ENCODE measurements at places on chromosomes 1 and 21.

DNA sequence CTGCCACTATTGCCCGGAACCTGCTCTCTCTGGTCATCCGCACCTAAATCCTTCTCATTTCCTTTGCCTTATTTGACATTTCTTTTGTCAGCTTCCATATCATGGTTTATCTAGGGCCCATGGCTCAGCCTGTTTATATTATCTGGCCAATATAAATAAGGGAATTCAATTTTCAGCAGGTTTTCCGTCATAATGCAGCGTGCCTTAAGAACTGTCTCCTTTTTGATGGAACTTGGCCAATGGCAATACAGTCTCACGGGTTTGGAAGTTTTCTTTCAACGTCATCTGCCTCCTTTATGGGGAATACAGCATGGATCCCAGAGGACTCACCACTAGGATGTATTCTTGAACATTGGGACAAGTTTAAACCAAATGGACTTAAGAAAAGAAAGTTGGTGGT, 77.8 kb upstream of the KIAA0040 start:
- no peak for DNase-seq

DNA sequence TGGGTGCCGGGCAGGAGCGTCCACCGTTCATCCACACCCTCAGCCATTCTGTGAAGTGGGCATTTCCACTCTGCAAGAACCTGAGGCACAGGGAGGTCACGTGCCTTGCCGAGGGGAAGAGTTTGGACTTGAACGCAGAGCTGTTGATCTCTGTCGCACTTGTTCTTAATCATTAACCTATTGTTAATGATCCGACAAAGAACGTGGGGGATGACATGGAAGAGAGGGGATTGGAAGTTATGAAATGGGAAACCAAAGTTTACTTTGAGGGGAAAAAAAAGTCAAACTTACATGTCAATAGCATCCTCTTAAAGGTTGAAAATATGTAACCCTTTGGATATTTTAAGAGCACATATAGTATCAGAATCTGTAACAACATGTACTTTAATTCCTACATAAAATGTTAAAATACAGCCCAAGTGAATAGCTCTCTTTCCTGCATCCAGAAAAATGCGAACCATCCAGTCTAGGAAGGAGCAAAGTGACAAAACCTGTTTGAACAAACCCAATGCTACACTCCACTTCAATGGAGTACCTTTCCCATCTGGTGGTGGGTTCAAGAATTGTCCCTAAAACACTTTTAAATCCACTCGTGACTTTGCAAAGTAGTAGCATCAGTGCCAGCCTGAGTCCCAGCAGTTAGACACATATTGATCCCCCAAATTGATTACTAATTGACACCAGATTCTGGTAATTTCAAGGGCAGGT, 75.5 kb downstream of the SETD4 start:
- no peak for DNase-seq

- DNase-seq: no peak
Measured at GRCh38 chr1:156768610-156769295, 1.4 kb downstream of the PRCC start.

DNA sequence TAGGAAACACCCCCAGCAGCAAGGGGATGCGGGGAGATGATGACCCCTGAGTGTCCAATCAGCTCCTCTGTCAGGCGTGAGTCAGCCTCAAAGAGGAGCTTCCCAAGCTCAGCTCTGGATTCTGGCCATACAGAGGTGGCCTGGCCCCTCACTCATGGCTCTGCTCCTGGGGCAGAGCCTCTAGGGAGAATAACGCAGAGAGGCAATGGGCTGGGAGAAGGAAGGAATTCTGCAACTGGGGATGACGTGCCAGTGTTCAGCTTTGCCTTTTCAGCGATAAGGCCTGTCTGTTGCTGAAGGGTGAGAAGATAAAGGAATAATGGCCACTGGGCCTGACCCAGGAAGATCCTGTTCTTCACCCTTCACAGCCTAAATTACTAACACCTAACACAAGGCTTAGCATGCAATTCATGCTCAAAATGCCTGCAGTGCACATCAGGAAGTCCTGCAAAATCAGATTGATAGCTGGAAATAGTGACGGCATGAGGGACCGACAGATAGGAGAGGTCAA, 92.2 kb downstream of the TBX19 start:
- DNase-seq: no peak

GRCh38 chr1:229088711-229089110, 182.2 kb upstream of the RAB4A start:
- DNase-seq: no peak

- DNase-seq: peak; percentile 83
Measured at GRCh38 chr21:42925114-42925926, at the start of gene ERVH48-1. ERVH48-1 (minus strand) TSS chr21:42925630; CDS start chr21:42919006, 6,624 bp downstream.

DNA sequence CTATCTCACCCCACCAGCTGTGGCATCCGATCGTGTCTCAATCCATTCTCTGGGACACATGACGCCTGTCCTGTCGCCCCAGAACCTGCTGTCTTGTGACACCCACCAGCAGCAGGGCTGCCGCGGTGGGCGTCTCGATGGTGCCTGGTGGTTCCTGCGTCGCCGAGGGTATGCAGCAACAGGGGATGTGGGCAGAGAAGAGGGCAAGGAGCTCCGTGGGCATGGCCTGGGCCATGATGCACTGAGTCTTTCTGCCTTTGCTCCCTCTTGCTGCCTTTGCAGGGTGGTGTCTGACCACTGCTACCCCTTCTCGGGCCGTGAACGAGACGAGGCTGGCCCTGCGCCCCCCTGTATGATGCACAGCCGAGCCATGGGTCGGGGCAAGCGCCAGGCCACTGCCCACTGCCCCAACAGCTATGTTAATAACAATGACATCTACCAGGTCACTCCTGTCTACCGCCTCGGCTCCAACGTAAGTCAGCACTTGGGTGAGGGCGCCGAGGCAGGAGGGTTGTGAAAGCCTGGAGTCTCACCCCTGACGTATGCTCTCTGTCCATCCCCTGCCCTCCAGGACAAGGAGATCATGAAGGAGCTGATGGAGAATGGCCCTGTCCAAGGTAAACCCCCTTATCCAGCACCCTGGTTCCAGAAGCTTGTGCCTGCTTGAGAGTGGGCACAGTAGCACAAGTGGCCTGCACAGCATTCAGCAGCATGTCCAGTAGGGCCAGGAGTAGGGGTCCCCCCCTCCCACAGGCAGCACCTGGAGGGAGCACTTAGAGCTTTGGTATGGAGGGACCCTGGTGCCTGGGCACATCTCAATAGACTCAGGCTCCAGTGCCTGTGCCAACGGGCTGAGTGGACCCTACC, 8.8 kb downstream of the TINAGL1 start:
- DNase-seq: no peak

DNA sequence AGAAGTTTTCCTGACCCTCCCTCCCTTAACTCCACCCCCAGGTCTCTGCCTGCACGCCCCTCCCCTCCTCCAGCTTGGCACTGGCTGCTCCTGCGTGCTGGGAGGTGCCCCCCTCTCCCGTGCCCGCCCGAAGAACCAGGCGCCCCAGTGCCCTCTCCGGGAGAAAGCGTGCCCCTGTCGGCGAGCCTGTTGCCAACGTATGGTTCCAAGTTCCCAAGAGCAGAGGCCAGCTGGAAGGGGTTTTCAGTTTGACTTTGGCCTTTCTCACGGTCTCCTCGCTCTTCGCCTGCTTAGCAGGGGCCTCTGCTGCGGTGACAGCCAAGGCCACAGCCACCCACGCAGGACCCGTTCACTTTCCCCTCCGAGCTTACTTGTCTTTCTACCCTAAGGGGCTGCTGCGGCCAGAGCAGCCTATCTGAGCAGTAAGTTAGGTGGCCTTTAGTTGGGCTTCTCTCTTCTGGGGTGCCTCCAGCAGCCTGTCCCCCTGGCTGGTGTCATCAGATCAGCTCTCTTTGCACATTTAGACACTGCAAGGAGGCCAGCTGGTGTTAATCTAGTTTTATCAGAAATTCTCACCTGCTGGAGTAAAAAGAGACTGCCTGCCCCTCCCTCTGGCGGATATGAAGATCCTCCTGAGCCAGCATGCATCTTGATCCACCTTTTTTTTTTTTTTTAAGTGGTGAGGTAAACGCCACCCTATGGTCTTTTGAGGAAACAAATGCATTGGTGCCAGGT, 1.5 kb downstream of the STUM start:
- peak; percentile 64 for DNase-seq

DNA sequence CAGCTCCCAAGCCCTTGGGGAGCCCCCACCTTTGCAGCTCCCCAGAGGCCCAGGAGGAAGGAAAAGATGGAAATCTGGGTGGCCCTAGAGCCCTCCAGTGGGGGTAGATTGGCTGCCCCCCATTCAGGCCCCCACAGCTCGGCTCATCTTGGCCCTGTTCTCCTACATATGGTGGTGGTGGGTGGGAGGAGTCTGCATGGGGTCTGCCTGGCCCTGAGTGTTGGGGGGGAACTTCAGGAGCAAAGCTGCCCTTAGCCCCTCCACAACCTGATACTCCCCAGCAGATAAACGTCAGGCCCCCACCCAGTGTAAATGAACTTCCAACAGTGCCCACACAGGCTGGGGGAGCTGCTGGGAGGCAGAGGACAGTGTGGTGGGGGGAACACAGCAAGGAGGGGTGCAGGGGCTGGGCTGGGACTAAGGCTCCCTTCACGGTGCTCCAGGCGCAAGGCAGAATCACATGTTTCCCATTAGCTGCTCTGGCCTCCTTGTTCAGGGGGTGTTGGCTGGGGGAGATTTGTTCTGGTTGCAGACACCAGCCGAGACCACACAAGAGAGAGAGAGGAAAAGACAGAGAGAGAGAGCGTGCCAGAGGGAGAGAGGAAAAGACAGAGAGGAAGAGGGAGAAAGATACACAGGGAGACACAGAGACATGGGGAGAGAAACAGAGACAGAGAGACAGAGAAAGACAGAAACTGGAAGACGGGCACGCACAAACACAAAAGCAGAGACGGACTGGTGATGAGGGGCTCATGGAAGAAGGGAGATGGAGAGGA, 42.6 kb downstream of the AHDC1 start:
- no peak for DNase-seq

GRCh38 chr1:20385630-20386029, 95.0 kb downstream of the VWA5B1 start:
- no peak for DNase-seq

DNA sequence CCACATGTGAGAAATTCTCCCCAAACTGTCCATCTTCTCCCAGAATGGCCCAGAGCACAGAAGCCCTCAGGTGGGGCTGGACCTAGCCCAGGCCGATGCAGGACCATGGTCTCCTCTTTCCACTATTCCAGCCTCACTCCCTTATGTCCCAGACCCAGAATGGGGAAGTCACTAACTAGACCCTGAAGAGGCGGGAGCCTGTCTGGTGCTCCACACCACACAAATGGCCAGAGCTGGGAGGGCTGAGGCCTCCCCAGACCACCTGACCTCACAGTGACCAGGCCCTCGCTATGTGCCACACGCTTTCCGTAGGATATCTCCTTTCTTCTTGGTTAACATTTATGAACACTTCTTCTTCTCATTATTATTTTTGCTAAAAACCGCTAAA, 54.9 kb upstream of the EDN2 start:
- no peak for DNase-seq

DNA sequence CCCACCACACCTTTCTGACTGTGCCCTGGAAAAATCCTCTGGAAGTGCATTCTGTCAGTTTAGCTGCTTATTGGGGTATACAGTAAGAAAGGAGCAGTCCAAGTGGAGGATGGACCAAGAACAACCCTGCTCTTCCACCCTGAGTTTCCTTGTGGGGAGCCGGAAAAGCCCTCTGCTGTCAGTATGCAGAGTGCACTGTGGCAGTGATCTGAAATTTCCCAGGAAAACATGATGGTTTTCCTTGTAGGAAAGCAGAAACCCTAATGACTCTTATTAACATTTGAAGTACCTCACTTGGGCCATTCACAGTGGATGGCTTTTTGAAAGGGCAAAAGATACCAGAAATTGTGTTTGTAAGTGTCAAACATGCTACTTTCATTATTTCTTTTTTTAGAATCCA, 20.5 kb downstream of the ELAVL4 start:
- DNase-seq: no peak

GRCh38 chr1:40880813-40881549, 18.8 kb upstream of the CITED4 start:
- no peak for DNase-seq

- no peak for DNase-seq
Measured at GRCh38 chr1:82830690-82831380, 1030.1 kb downstream of the ADGRL2 start.

DNA sequence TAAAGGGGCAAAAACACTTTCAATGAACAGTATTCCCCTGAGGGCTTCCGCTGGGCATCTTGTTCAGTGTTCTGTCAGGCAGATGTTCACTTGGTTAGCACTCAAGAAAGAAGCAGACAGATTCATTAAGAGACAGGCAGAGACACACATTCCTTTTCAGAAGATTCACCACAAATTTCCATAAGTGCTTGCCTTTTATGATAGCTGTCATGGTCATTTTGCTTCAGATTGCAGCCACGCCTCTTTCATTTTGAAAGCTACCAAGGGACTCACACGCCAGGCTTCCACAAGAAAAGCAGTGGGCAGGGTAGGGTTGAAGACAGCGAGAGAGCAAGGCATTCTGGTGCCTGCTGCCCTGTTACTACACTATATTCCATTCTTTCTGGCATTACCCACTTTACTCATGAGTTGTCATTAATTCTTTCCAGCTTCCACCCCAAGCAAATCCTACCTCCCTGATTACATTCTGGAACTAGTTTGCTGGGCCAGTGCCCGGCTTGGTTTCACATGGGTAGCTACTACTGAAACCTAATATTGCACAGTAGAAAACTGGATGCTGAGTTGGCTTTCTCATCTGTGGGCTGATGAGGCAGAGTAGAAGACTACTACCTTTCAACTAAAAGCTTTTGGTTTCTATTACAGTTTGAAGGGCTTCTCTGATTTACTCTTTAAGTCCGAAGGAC, 91.2 kb upstream of the COL24A1 start:
- DNase-seq: no peak
